NCI-H1930 (cell line): ENCODE measurements at places on chromosomes 5 and 9.

DNA sequence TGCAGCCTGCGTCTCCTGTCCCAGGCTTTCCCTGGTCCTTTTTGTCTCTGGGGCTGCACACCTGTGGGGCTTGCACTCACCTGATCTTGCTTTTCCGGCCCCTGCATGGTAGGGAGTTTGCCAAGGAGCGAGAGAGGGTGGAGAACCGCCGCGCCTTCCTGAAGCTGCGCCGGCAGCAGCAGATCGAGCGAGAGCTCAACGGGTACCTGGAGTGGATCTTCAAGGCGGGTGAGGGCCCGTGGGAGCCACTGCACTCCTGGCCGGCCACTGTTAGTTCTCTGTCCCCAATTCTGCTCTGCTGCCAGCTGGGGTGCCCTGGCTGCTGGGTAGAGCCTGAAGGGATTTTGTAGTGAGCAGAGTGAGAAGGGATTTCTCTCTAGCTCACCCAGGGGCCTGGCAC, 78.0 kb downstream of the CACNA1B start:
- no peak for DNase-seq

GRCh38 chr5:142701673-142702311, 15.9 kb upstream of the FGF1 start:
- DNase-seq: no peak

DNA sequence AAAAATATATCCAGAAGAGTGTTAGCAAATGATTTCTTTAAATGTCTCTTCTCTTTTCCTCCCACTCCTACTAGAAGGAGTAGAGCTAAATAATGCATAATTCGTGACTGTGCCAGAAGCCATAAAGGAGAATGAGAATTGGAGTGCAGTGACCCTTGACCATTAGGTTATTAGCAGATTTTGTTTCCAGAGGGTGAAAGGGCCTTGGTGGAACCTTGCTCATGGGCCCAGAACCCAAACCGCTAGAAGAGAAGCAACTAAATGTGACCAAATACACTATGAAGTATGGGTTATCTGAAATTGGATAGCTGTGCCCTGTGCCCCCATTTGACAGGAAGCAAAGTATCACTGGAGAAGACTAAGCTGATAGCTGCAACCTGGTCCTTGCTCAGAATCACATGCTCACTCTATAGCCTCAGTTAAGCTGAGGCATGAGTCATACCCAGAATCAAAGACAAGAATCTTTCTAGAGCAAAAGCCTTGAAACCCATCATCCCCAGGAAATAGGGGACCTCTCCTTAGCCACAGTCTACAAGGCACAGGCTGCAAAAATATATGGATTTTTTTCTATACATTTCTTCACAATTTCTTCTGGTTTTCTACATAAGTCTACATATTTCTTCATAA, 36.3 kb downstream of the CAPSL start:
- DNase-seq: no peak

DNA sequence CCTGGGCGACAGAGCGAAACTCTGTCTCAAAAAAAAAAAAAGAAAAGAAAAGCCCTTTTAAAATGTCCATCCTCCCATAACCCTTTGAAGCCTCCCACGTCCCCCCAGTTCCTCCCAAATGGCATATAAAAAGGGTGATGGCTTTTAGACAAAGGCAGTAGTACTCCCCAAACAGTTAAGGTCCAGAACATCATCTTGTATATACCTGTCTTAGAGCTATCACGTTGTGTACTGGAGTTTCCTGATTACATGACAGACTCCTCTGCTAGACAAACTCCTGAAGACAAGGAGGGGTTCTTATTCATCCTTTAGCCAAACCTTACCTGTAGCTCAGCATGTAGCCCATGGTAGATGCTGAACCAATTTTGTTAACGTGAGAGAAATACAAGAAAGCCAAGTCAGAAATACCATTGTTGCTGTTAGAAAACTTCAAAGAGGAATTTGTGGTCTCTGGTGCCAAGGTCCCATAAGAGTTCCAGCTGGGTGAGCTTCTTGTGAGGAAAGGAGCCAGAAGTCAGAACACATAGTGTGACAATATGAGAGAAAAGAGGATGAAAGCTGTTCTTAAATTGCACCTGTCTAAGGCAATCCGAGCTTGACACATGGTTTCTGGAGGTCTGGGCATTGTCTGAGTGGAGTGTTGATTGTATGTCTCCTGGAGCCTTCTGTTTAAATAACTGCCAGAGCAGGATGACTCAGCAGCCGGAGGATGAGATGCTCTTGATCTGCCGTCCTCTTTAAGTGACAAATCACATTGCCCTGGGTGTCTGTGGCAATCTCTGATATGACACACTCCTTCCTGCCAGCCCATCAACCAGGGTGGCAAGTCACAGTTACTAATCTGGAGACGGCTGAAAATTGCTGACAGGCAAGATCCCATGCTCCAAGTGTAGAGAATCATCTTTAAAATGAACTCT, 69.1 kb downstream of the ARRDC3 start:
- peak; percentile 19 for DNase-seq

DNA sequence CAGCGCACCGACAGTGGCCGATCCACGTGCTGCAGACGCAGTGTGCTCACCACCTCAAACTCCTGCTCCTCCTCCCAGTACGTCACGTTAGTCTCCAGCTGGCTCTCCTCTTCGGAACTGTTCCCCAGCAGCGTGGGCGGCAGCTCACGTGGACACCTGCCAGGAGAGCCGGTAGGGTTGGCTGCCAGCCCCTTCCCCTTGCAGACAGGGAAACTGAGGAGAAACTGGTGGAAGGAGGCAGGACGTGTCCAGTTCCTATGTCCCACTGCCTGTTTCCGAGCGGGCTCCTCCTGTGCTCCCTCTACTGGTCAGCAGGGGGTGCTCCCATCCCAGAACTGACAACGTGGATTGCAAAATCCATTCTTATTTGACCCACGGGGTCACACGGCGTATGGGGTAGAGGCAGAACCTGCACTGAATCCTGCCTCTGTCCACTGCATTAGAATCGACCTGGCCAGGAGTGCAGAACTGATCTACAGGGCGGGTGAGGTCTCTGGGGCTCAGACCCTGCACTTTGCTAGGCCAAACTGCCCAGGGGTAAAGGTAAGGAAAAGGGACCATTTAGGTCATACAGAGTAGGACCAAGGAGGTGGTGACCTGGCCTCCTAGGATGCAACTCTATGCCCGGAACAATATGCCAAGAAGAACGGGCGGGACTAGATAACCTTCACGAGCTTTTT, 25.7 kb downstream of the PDGFRB start:
- no peak for DNase-seq

GRCh38 chr5:1883925-1884677, 1.4 kb upstream of the IRX4 start:
- no peak for DNase-seq

- no peak for DNase-seq
Measured at GRCh38 chr5:157473383-157474320, 13.6 kb downstream of the NIPAL4 start.

DNA sequence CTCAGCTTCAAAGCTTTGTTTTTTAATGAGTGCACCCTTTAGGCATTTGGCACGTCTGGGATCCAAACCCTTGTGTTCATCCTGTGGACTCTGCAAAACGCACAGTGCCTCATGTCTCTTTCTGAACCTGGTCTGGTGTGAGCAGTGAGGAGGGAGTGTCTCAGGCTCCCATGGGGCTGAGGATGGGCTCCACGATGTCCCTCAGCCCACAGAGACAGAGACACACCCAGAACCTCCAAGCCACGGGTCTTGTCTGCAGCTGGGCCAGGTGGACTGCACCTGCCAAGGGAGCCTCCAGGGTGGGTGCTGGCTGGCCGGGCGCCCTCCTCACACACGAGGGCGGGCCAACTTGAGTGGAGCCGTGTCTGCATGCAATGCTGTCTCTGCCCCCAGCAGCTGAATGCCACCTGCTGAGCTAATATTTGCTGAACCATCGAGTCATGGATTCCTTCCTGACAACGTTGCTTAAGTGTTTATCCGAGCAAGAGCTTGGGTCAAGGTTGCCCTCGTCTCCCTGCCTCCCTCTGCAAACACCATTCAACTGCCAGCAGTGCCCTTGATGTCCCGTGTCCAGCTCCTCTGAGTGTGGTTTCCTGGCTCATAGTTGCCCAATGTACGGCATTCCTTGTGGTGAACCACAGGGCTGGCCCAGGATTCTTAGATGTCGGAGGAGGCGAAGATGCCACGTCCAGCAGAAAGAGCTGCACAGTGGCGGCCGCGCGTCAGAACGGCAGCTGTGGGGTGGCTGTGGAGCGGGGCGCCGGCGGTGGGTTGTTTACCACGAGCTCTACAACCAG, 31.4 kb upstream of the LPCAT1 start:
- DNase-seq: no peak

- peak; percentile 23 for DNase-seq
Measured at GRCh38 chr9:108759835-108760234, 96.0 kb downstream of the ACTL7B start.

DNA sequence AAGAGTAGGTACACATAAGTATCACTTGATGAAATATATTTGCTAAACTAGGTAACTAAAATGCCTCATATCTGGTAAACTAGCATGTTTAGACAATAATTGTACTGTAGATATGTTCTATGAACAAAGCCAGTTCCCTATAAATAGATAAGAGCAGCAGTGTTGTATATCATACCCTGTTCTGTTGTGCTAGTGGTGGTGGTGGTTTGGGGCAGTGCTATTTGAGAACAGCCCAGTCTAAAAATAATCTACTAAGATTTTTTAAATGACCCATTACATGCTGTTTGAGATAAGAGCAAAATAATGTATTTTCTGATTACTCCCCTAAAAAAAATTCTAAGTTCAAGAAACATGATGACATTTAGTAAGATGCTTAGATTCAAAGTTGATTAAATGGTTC, 829.2 kb upstream of the DMAC1 start:
- no peak for DNase-seq

GRCh38 chr5:74183041-74183440, 457.5 kb downstream of the ENC1 start:
- DNase-seq: no peak

- no peak for DNase-seq
Measured at GRCh38 chr5:39059064-39059463, 15.1 kb downstream of the RICTOR start.

- DNase-seq: no peak
Measured at GRCh38 chr9:92666236-92666635, 3.7 kb downstream of the IPPK start.

DNA sequence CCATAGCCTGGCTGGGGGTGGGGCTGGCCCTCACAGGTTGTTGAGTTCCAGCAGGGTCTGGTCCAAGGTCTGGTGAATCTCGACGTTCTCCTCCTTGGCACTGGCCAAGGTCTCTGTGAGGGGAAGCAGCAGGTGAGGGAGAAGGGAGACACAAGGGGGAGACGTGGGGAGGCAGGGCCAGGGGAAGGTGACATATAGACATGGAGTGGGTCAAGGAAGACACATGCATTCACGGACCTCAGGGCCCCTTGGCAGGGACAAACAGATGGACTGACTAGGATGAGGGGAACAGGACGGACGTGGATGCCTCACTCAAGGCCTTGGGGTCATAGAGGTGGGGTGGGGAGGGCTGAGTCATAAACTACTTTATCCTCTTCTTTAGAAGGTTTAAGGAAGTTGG, 7.7 kb downstream of the TPM2 start:
- no peak for DNase-seq

DNA sequence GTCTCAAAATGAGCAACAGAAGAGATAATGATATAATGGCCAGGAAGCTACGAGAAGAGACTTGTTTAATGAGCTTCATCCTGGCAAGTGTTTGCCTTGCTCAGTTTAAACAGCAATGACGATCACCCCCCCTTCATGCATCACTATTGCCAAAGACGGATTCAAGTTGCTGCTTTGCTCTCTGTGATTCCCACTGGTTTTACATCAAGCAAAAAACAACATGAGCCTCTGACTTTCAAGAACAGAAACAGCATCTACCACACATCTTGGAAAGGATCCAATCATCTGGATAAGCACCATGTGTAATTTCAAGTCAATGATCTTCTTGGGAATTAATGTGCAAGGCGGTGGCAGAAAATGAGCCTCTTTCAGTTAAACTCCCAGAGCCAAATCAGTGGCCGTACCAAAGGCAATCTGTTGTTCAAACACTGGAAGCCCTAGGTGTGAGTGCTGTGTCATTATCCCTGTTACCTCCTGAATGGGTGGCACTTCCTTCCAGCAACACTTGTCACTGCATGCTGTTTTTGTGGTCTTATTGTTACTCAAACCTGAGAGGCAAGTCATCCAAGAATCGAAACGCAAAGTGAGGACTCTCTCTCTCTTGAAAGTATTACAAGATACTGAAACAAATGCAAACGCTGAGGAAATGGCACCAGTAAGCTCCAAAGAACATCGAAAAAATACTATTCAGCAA, 72.8 kb downstream of the MED27 start:
- DNase-seq: peak; percentile 52

DNA sequence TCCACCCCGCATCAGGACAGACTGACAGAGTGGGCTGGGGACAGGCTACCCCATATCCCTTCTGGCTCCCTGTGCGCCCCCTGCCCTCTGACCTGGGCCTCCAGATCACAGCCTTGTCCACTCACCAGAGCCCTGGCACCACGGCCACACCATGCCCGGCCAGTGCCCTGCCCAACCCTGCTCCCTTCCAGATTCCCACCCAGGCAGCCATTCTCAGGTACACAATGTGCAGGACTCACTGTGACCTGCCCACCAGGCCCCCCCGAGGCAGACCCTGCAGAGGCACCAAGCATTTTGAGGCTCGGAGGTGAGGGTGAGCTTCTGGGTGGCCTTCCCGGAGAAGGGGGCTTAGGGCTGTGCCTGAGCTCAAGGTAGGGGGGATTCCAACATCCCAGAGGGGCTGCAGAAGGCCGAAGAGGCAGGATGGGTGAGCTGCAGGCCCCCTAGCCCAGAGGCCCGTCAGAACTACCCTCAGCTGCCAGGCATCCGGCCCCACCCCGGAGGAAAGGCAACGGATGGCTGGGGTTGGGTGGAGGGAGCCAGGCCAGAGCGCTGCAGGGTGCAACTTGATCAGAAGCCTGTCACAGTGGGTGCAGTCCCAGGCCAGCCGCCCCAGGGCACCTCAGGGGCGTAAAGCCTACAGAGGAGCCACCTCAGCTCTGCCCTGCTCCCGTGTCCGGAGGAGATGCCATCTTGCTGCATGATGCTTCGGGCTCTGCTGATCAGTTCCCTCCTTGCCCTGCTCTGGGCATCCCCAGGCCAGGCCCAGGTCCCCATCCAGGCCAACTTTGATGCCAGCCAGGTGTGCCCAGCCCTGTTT, at the start of gene LCNL1:
Gene LCNL1, plus strand, starts transcription at position 762 of the 820 bp plus-strand sequence. CDS start 594 bp downstream, outside the sequence.
- no peak for DNase-seq

DNA sequence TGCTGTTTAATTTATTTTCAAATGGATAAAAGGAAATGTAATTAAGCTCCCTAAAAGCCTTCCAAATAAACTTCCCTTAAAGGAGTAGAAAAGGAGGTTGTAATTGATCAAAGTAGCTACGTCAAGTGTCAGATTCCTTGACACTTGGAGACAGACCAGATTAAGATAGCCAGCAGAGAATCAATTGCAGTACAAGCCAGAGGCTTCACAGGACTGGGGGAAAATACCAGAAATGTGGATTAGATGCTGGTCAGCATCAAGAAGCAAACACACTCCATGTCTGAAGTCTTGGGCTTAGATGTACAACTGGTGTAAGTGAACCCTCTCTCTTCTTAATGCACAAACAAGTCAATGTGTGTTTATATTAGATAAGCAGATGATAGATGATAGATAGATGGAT, 184.9 kb upstream of the TAS2R1 start:
- DNase-seq: no peak

GRCh38 chr5:133145436-133146170, 93.8 kb downstream of the HSPA4 start:
- no peak for DNase-seq

- DNase-seq: no peak
Measured at GRCh38 chr5:91272858-91273257, 110.3 kb downstream of the ARRDC3 start.
